ENCODE measurements at places on chromosomes 1 and 21.

- DNase-seq = no peak
Observed at GRCh38 chr1:231557898-231558707, 29.6 kb downstream of the TSNAX start.

DNA sequence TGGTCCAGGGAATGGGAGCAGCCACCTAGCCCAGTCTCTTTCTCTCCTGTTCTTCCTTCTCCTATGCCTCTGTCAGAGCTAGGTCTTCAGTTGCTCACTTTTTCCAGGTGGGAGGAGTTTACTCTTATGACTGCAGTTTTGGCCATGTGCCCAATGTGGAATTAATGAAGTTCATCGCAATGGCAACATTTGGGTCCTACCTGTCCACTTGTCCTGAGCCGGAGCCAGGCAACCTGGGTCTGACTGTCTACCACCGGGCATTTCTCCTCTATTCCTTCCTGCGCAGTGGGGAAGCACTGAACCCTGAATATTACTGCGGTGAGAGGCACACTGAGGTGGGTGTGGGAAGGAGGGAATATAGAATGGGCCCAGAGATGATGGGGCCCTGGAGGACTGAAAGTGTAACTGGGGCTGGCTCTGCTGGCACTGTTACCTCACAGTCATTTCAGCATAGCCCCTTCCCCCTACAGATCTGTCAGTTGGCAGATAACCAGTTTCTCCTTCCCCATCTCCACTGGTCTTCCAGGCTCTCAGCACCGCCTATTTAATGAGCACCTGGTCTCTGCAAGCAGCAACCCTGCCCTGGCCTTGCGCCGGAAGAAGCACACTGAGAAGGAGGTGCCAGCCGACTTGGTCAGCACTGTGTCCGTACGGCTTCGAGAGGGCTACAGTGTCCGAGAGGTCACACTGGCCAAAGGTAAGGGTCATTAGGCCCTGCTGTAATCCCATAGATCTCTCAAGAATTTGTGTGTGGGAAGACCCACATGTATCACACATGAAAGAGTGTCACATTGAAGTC lies 30.1 kb downstream of the SZT2 start:
- no peak for DNase-seq

- DNase-seq = no peak
Observed at GRCh38 chr1:209858561-209859103, 30.9 kb downstream of the UTP25 start.

DNA sequence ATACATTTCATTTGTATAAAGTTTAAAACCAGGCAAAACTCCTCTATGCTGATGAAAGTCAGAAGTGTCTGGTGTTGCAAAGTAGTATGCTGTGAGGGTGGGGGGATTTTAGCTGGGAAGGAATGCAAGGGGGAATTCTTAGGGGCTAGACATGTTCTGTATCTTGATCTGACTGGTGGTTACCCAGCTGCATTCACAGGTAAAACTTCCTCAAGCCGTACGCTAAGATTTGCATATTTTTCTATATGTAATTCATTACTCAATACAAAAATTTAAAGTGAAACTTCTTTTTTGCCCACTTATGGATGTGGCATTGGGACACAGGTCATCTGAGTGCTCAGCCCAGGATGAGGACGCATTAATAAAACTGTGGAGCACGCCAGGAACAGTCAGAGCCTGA lies 323.3 kb downstream of the PAPPA2 start:
- DNase-seq = no peak

- peak; percentile 68 for DNase-seq
Observed at GRCh38 chr1:5991381-5992025, 722 bp downstream of the NPHP4 start.

Data from natural killer cell (primary cell).